ENCODE measurements at places on chromosomes 4 and X.
A peak's percentile ranks its signal among the peaks of the same experiment; 100 is the strongest.

GRCh38 chr4:87093443-87094123 is 126.8 kb downstream of the KLHL8 start:
- DNase-seq: peak; percentile 65

DNA sequence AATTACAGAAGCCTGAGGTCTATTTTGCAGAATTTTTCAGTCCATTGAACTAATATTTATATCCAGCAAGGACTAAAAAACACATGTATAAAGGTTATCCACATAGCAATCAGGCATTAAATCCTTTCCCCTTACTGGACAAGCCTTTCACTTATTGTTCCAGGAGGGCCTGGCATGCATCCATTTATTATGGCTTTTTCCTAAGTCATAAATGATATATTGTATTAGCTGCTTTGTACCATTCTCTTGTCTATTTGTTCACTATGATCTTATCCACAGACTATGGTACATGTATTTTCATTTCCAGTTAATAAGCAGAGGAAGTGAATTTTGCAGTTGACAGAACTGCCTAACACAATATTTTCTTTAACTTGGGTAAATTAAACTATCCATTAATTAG is 105.4 kb upstream of the ANK2 start:
- DNase-seq: no peak

DNA sequence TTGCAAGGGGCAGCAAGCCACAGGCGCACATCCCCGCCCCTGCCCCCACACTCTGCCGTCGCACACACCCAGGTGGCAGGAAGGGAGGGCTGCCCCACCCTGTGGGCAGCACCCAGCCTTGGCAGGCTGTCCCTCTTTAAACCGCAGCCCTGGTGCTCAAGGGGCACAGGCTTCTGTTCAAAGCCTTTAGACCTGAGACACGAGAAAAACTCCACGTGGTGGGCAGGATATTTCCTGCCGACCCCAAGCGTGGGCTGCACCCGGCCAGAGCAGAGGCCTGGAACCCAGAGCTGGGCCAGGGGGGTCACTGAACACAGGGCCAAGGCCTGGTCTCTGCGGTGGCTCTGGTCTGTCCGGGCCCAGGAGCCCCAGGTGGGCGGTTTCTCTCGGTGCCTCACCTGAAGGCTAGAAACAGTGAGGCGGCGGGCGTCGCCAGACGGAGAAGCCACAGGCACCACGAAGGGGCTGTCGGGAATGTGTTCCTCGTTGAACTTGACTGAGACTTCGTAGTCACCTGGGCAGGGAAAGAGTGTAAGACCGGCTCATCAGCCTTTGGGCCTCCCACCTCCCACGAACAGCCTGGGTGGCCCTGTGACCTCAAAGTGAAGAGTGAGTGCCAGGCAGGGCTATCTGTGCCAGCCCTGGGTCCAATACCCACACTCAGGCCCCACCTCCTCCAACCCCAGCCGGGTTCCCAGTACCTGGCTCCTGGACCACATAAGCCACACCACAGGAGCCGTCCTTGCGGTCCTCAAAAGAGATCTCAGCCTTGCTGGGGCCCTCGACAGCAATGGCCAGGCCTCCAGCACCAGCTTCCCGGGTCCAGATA is 23.0 kb downstream of the FLNA start:
- DNase-seq: no peak

DNA sequence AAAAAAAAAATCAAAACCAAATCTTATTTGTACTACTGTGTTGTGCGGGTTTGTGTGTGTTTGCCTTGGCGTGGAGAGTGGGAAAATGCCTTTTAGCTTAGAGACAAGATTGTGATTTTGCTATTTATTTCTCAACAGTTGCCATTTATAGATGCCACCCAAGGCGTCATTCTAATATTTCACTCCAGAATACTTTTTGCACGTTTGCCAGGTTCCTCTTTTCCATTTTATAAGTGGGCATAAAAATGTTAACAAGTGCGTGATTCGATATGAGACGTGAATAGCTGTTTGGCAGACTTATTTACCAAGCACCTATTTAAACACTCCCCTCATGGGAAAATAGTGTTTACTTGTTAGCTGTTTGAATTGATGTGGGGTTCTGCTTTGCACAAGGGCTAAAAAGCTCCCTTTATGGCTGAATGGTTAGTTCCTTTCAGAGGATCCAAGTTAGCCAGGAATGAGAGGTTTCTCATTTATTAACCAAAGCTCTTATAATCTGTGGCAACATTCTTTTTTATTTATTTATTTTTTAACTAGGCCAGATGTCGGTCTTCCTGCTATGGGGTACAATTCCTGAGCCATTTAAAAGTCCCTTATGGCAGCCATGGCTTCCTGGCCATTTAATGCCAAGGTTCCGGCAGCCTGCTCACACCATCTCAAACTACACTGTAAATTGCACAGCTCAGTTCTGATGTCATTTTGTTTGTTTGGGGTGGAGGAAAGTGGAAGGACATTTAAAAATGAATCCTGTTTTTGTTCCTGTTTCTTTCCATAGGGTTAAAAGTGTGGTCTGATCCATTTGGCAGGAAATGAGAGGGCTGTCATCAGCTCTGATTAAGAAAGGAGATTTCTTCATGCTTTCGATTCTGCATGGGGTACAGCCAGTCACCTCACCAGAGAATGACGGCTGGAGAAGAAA is 14.6 kb downstream of the SMIM20 start:
- DNase-seq: peak; percentile 99

DNA sequence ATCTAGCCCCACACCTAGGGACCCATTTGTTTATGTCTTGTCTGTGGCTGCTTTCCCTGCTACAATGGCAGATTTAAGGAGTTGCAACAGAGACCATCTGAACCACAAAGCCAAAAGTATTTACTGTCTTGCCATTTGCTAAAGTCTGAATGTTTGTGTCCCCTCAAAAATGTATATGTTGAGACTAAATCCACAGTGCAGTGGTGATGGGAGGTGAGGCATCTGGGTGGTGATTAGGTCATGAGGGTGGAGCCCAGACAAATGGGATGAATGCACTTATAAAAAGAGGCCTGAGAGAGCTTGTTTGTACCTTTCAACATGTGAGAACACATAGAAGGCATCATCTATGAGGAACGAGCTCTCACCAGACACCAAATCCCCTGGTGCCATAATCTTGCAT is 137.3 kb downstream of the TMEM144 start:
- no peak for DNase-seq

GRCh38 chr4:113179996-113180395 is 130.5 kb downstream of the ANK2 start:
- DNase-seq: no peak
